ENCODE measurements at places on chromosomes 16 and 17. TPM values are rescaled to one million over a fixed set of nuclear protein-coding genes. Genes with fewer than 3 reads are reported as not detected.

PLCG2 gene
- total RNA-seq, result 5.7 TPM

TBC1D3H gene
- not detected for total RNA-seq

APOH gene
- not detected for total RNA-seq

C16orf86 gene
- 1.9 TPM for total RNA-seq

DNAI2 gene
- 0.50 TPM for total RNA-seq

DECR2 gene
- total RNA-seq, result 11.5 TPM

PIPOX gene
- 1.8 TPM for total RNA-seq

SPNS2 gene
- total RNA-seq, result 0.64 TPM

KRT33B gene
- not detected for total RNA-seq

PTX4 gene
- total RNA-seq, result not detected

KRTAP1-5 gene
- not detected for total RNA-seq

KRTAP3-1 gene
- total RNA-seq, result not detected

SLC13A2 gene
- not detected for total RNA-seq

KRTAP4-9 gene
- total RNA-seq, result not detected

GDPD1 gene
- total RNA-seq, result 2.5 TPM

CHAD gene
- total RNA-seq, result not detected

AIPL1 gene
- total RNA-seq, result not detected

XAF1 gene
- total RNA-seq, result 199 TPM

CACNB1 gene
- 19.0 TPM for total RNA-seq

KCTD19 gene
- total RNA-seq, result not detected

KATNB1 gene
- total RNA-seq, result 28.3 TPM

MEIOC gene
- 0.61 TPM for total RNA-seq

RARA gene
- total RNA-seq, result 45.4 TPM

KRTAP17-1 gene
- total RNA-seq, result not detected

ITGAX gene
- 42.7 TPM for total RNA-seq

KRT15 gene
- total RNA-seq, result not detected

TBC1D3G gene
- not detected for total RNA-seq

TP53TG3B gene
- total RNA-seq, result not detected

ABI3 gene
- total RNA-seq, result 44.0 TPM

SMURF2 gene
- 19.3 TPM for total RNA-seq

CDRT15 gene
- total RNA-seq, result not detected

ACACA gene
- total RNA-seq, result 62.5 TPM

CCR7 gene
- total RNA-seq, result 111 TPM

ZNRF1 gene
- total RNA-seq, result 17.3 TPM

CRAMP1 gene
- 29.4 TPM for total RNA-seq

CLEC18B gene
- 0.57 TPM for total RNA-seq
